Esophagus squamous epithelium (tissue), 5 donors: ENCODE measurements at places on chromosomes 13 and 19.
A peak's percentile ranks its signal among the peaks of the same experiment; 100 is the strongest.

- H3K36me3 ChIP-seq: no peaks in the 10 kb centered on the region
- H3K27me3 ChIP-seq: no peaks in the 10 kb centered on the region
- no peak overlapping the region for H3K27ac ChIP-seq
- H3K4me1 ChIP-seq: peaks cover 3% of the 10 kb centered on the region
- no peak overlapping the region for H3K4me3 ChIP-seq
Observed at GRCh38 chr13:80481588-80481987, 140.7 kb upstream of the SPRY2 start.

GRCh38 chr19:7236153-7236552 is 58.1 kb downstream of the INSR start:
- no peaks in the 10 kb centered on the region for H3K36me3 ChIP-seq
- H3K4me3 ChIP-seq: no peak overlapping the region
- H3K27me3 ChIP-seq: no peaks in the 10 kb centered on the region
- no peak for DNase-seq
- H3K4me1 ChIP-seq: no peaks in the 10 kb centered on the region

GRCh38 chr19:51550848-51551672 is 19.6 kb upstream of the SIGLEC6 start:
- H3K36me3 ChIP-seq: no peaks in the 10 kb centered on the region
- H3K27ac ChIP-seq: no peak overlapping the region
- H3K27me3 ChIP-seq: no peaks in the 10 kb centered on the region
- no peak overlapping the region for H3K4me3 ChIP-seq
- DNase-seq: no peak

- no peaks in the 10 kb centered on the region for H3K4me1 ChIP-seq
- H3K27ac ChIP-seq: no peak overlapping the region
- no peaks in the 10 kb centered on the region for H3K27me3 ChIP-seq
- no peaks in the 10 kb centered on the region for H3K36me3 ChIP-seq
- DNase-seq: no peak
- H3K4me3 ChIP-seq: no peak overlapping the region
Observed at GRCh38 chr13:64075543-64076271, 2660.1 kb upstream of the PCDH20 start.

DNA sequence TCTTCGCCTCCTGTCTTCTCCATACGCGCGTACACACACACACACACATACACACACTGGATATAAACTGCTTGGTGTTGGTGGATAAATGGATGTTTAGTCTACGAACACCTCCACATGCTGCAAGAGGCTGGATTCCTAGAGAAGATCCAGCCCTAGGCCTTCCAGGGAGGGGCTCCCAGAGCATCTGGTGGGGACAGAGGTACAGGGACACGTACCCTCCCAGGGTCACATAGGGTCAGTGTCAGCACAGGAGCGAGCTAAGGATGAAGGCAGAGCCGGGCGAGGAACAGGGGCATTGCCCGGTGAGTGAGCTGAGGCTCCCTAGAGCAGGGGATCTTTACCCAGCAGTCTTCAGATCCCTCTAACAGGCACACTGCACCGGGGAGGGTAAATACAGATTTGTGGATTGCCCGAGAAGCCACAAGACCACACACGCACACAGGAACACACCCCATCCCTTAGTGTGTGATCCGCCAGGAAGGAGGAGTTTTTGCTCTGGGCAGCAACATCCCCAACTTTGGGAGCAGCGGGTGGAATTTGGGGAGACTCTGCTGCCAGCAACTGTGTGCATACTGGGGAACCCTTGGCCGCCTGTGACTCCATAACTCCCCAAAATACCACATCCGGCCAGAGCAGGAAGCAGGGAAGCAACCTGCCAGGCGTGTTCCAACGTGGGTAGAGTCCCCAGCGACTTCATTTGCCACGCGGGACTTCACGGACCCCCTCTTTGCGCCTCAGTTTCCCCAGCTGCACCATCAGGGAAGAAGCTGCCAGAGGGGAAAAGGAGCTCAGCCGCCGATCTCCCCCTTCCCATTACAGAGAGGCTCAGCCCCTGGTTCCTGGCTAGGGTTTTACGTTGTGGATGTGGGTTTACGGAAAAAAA is 5.8 kb upstream of the TLE2 start:
- H3K4me3 ChIP-seq: peak overlapping the region; percentile 44
- DNase-seq: no peak
- H3K4me1 ChIP-seq: peaks cover 18% of the 10 kb centered on the region
- peak overlapping the region; percentile 93 for H3K27ac ChIP-seq
- H3K27me3 ChIP-seq: no peaks in the 10 kb centered on the region

DNA sequence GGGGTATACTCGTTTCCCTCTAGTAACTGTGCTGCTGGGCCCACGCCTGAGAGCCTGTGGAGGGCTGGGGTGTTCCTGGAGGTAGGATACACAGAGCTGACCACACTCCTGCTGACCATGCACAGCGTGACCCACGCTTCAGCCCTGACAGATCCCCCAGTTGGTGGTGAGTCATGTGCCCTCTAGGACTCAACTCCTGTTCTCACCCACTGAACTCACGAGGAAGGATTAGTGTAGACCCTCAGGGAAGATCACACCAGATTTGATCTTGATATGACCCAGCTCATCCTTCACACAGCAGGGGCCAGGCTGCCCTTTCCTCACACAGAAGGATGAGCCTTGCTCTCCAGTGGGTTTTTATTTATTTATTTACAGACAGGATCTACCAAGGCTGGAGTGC is 13.3 kb upstream of the ACP7 start:
- no peak for DNase-seq
- H3K4me1 ChIP-seq: no peaks in the 10 kb centered on the region
- no peak overlapping the region for H3K4me3 ChIP-seq
- H3K27me3 ChIP-seq: no peaks in the 10 kb centered on the region
- no peak overlapping the region for H3K27ac ChIP-seq

- peaks cover 4% of the 10 kb centered on the region for H3K36me3 ChIP-seq
- H3K4me3 ChIP-seq: no peak overlapping the region
- DNase-seq: no peak
- H3K27ac ChIP-seq: no peak overlapping the region
Observed at GRCh38 chr13:110653271-110653670, 37.9 kb downstream of the NAXD start.

DNA sequence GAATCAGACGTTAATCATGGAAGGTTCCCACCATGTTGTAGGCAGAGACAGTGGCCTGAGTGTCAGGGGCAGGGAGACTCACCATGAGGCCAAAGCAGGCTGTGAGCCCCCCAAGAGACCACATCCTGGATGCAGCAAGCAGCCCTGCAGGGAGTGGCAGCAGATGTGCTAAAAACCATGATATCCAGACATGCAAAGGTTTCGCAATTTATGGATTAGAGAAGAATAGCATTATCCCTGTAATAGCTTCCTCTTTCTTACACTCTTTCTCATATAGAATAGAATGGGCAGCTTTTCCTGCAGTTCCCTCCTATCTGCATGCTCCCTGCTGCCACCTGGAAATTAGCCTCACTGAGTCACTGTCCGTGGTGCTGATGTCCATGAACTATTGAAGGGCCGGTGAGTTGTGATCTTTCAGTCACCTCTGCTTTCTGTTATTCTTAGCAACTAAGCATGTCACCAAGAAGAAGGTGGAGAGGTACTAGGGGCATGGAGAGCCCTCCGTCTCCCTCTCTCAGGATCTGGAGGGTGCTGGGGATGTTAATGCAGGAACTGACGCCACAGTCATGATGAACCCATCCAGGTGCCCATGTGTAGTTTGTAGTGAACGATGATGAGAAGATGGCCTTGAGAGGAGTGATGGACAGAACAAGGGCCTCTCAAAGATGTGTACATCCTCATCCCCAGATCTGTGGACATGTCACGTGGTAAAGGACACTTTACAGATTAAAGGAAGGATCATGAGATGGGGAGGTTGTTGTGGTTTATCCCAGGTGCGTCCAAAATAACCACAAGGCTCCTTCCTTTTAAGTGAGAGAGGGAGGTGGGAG is 9.9 kb downstream of the CEACAM4 start:
- no peaks in the 10 kb centered on the region for H3K4me1 ChIP-seq
- no peak overlapping the region for H3K27ac ChIP-seq
- no peak for DNase-seq
- no peaks in the 10 kb centered on the region for H3K27me3 ChIP-seq
- no peak overlapping the region for H3K4me3 ChIP-seq
- H3K36me3 ChIP-seq: no peaks in the 10 kb centered on the region
